ENCODE measurements at places on chromosomes 11 and 22. TPM values are rescaled to one million over a fixed set of nuclear protein-coding genes. Genes with fewer than 3 reads are reported as not detected.

GRCh38 chr11:29916040-29916439, 100.8 kb downstream of the KCNA4 start:
- DNase-seq, result no peak

- no peak for DNase-seq
Measured at GRCh38 chr11:79691445-79691844, 250.6 kb upstream of the TENM4 start.

DNA sequence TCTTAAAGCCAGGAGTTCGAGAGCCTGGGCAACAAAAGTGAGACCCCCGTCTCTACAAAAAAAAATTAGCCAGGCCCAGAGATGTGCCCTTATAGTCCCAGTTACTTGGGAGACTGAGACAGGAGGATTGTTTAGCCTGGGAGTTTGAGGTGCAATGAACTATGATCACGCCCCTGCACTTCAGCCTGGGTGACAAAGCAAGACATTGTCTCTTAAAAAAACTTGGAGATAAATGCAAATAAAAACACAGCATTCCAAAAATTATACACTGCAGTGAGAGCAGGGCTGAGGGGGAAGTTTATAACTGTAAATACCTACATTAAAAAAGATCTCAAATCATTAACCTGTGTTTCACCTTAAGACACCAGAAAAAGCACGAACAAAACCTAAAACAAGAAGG, 22.1 kb downstream of the AP2A2 start:
- DNase-seq, result no peak

- DNase-seq, result peak; percentile 34
Measured at GRCh38 chr11:12052676-12053605, 44.5 kb upstream of the DKK3 start.

DNA sequence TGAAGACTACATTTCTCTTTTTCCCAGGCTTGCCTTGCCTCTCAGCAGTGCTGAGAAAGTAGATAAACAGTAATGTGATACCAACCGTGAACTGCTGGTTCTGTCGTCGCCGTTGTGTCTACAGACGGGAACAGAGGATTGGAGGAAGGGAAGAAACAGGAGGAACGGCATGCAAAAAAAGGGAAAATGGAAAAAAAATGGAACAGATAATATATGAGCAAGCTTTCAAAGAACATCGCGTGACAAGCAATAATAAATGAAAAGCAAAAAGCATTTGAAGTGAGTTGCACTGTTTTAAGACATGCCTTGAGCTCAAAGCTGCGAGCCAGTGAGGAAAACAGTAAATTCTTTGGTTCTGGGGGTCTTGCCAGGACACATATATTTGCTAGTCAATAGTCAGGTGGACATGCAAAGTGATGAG, 305.9 kb downstream of the CADM1 start:
- no peak for DNase-seq

GRCh38 chr11:125192183-125192582, 27.6 kb downstream of the PKNOX2 start:
- no peak for DNase-seq

DNA sequence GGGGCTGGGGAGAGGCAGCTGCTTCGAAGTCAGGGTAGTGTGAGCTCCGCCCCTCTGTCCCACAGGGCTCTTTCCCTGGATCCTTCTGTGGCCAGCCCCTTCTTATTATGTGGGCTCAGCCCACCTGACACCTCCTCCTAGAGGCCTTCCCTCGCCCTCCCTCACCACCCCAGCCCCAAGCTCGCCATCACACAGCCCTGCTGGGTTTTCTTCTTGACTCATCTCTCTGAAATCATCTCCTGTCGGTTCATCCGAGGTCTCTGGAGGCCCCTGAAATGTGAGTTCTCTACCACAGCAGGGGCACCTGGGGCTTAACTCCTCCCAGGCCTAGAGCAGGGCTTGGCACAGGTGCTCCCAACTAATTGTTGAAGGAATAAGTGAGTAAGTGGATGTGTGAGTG, 65.2 kb downstream of the CACNA1I start:
- no peak for DNase-seq

DNA sequence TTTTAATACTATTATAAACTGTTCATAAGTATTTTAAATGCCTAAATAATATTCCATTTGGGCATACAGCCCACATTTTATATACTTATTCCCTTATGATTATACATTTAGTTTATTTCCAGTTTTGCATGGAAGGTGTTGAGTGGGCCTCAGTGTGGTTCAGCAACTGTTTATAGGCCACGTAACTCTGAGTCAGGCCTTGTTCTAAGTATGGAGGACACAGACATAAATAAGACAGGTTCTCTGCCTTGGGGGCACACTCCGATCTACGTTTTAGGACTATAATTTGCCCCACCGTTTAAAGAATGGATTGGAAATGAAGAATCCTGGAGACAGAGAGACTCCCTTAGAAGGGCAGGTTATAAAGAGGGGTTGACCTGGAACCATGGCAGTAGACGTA, 212.2 kb upstream of the TBCEL start:
- DNase-seq, result no peak

DNA sequence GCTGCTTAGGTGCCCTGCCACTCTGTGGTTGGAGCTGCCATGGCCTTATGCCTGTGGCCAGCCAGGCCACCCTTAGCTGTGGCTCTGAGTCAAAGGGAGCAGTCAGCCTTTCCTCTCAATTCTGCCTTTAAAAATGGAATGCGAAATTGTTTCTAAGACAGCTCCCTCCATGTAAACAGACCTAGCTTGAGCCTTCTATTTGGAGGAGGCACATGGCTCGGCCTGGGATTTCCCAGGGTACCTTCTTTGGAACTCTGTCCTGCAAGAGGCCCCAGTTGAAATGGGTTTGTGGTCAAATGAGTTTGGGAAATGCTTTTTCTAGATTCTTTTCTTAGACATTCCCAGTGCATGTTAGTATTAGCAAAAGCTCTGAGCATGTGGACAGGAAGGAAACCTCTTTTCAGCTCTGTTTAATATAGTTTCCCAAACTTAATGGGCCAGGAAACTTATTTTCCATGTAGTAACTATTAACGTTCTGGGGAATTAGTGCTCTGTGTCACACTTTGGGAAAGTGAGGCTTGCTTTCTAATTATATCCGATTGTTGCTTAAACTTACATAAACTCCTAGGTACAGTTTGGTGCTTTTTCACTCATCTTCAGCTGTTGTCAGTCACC, 7.8 kb downstream of the PHOX2A start:
- DNase-seq, result no peak

GRCh38 chr11:69605737-69606526, 35.0 kb upstream of the CCND1 start:
- no peak for DNase-seq

GRCh38 chr22:32708830-32709229, 92.7 kb upstream of the TIMP3 start:
- DNase-seq, result no peak

DNA sequence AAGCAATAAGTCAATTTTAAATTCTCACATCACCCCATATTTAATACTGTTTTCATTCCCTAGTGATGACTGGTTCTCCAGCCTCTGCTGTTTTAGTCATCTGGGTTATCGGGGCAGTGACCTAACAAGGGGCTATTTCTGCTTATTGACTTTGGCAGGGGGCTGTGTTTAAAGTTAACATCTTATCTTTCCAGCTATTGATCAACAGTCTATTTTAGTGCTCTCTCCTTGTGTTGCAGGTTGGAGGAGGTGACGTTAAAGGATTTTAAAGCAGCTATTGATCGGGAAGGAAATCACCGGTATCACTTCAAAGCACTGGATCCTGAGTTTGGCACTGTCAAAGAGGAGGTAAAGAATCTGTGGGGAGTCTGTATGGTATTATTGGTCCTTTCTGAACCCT, 7.7 kb upstream of the DLAT start:
- no peak for DNase-seq

GRCh38 chr11:119634301-119634700, 94.7 kb downstream of the NECTIN1 start:
- no peak for DNase-seq

GRCh38 chr11:44813401-44813800, 86.6 kb downstream of the TSPAN18 start:
- DNase-seq, result no peak

DNA sequence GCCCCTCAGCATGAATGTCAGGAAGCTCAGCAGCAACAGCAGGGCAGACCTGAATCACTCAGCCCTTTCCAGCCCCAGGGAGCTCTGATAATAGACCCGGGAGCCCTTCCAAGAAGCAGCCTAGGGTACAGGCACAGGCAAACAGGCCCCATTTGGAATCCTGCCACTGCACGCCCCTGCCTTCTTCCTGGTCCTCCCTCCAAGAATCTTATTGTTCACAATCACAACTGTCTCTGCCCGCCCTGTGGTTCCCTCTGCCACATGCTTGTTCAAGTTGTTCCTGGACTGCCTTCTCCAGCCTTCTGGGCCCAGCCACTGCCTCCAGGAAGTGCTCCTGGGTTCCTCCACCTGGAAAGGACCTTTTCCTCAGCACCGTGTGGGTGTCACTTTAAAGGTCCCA, 54.6 kb downstream of the LRRC32 start:
- no peak for DNase-seq

OR10A2 gene
- not detected for total RNA-seq

RAPSN gene
- total RNA-seq, result 0.50 TPM

SNX32 gene
- 2.1 TPM for total RNA-seq

MFNG gene
- 218 TPM for total RNA-seq

TP53AIP1 gene
- not detected for total RNA-seq

MS4A6A gene
- total RNA-seq, result not detected

GPHA2 gene
- total RNA-seq, result not detected

BIRC2 gene
- 41.2 TPM for total RNA-seq

F2 gene
- 0.15 TPM for total RNA-seq

CHADL gene
- 0.17 TPM for total RNA-seq

ATG16L2 gene
- 113 TPM for total RNA-seq

Data from activated CD4-positive, alpha-beta T cell treated with anti-CD3 and anti-CD28 coated beads, Interleukin-2, amount 10 ng/mL, durations not matched to agents 7 days and 5 days (primary cell).